Amygdala (tissue), 56 donors: ENCODE measurements at places on chromosomes 12 and 14.

- no peak for DNase-seq
These were observed 411.1 kb downstream of the SYT1 start for GRCh38 chr12:79275631-79276030.

DNA sequence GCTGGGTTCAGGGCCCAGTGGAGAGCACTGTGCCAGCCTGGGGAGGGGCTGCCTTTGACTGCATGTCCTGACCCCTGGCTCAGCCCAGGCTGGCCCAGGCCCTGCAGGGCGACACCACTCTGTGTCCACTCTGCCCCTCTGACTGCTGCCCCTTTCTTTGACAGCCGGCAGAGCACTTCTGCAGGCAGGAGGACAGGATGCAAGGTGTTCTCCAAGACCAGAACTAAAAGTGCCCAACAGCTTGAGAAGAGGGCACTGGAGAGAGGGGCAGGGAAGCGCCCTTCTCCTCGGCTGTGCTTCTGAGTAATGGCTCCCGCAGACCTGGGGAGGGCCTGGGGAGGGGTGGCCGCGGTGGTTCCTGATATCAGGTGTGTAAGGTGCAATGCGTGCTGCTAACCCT is 72.7 kb downstream of the WDR20 start:
- no peak for DNase-seq

- no peak for DNase-seq
These were observed 9.2 kb upstream of the GOLGA3 start for GRCh38 chr12:132837693-132838409.

DNA sequence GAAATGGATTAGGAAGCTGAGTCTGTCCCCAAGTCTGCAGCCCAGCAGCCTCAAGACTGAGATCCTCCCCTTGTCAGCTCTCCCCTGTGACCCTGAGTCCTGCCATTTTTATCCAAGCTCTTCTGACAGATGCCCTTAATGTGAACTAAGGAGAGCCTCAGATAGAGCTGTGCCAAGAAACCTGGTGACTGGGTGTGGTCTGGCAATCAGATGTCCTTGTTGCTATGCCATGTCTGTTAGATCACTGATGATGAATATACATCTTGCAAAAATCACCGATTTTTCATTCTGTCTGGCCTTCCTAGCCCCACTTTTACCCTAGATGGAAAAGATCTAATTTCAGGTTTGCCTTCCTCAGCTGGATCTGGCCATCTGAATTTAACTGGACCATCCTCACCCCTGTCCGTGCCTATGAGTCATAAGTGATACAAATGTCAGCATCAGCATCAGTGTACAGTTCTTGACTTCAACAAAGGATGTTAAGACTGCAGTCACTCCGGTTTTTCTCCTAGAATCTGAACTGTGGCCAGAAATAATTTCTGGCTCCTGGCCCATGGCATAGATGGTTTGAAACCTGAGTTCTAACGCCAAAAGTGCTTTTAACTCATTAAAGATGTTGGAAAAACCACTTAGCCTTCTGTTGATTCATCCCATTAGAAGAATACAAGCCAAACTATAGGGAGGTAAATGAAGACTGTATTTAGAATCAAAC is 61.2 kb upstream of the GRIP1 start:
- no peak for DNase-seq

DNA sequence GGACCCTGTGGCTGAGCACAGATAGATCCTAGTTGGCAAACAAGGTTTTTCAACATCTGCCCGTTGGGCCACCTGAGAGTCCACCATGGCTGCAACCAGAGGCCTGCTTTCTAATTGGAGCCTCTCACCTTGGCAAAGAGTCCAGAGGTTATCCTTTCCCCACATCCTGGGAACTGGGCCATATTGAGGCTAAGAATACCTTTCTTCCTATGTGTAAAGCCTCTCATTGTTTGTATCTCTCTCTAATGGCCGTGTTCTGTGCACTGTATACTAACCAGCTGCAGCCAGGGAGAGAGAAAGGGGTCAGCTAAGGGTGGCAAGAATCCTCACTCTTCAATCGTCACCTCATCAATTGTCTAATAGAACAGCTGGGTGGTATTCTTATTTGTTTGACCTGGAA is 79.1 kb upstream of the ST8SIA1 start:
- no peak for DNase-seq

DNA sequence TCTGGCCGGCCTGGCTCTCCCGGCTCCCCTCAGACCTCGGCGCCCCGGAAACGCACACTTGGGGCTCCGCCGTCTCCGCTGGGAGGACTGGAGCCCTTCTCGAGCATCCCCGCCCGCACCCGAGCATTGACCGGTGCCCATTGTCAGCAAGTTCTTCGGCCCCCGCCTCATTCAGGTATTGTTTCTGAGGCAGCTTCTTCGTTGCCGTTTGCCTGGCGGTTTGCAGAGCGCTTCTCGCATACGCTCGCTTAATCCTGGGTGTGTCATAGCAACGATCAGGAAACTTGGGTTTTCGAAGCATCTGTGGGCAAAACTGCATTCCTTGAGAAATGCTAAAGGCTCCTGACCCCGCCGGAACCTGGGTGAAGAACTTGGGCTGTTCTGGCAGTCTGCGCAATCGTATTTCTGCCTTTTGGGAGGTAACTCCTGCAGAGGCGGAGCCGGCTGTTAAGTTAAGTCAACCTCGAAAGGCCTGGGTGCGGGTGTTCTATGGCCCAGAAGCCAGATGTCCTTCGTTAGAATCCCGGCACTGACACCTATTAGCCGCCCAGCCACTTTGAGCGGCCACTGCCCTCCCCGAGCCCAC is 518 bp downstream of the GSKIP start:
- DNase-seq, result no peak

- DNase-seq, result no peak
These were observed 82.8 kb downstream of the PLEKHG7 start for GRCh38 chr12:92785563-92785950.

- no peak for DNase-seq
These were observed 76.8 kb downstream of the TSPAN9 start for GRCh38 chr12:3154006-3154405.

DNA sequence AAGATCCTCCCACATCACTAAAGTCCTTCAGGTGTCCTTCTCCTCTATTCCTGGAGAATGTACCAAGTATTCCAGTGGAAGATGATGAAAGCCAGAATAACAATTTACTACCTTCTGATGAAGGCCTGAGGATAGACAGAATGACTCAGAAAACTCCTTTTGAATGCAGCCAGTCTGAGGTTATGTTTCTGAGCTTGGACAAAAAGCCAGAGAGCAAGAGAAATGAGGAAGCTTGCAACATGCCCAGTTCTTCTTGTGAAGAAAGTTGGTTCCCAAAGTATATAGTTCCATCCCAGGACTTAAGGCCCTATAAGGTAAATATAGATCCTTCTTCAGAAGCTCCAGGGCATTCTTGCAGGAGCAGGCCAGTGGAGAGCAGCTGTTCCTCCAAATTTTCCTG is 54.6 kb upstream of the HELB start:
- DNase-seq, result no peak

GRCh38 chr14:97916100-97916499 is 1118.9 kb downstream of the VRK1 start:
- DNase-seq, result no peak

DNA sequence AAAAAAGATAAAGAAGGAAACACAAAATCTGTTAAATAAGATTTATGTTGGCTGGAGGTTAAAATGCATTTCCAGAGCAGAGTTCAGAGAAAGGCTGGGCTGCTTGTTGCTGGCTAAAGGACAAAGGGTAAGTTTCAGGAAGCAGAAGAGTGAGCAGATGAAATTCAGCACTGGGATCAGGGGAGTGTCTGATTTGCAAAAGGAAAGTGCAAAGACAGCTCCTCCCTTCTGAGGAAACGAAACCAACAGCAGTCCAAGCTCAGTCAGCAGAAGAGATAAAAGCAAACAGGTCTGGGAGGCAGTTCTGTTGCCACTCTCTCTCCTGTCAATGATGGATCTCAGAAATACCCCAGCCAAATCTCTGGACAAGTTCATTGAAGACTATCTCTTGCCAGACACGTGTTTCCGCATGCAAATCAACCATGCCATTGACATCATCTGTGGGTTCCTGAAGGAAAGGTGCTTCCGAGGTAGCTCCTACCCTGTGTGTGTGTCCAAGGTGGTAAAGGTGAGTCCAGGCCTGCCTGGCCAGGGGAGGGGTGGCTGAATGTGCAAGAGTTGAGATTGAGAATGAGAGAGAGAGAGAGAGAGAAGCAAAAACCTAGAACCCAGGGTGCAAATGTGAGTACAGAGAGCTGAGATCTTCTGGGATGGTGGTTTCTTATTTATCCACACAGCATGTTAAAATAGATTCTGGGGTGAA is at the start of gene OAS1:
Gene OAS1 (plus strand): TSS at position 251 of the 703 bp plus-strand sequence. CDS start 78 bp downstream, at position 329.
- DNase-seq, result no peak

DNA sequence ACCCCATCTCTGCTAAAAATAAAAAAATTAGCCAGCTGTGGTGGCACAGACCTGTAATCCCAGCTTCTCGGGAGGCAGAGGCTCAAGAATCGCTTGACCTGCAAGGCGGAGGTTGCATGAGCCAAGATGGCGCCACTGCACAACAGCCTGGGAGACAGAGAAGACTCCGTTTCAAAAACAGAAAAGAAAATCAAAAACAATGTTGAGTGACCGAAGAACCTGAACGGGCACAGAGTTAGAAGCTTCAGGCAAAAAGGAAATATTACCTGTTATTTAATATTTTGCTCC is 3.5 kb downstream of the GLT1D1 start:
- no peak for DNase-seq

DNA sequence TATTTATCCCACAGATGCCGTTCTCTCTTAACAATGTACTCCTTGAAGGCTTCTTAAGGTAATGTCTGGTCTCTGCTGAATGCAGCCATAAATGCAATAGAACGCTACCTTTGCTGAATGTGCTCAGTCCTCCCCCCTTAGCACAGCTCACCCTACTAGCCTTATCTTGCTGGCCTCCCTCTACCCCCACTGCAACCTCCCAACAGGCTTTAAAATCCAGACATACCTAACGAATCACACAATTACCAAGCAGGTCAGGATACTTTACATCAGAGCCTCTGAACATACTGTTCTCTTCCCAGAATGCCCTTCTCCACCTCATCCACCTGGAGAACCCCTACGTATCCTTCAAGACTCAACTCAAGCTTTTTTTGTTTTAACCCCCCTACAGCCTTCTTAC is 51.0 kb upstream of the CRADD start:
- no peak for DNase-seq

GRCh38 chr14:26966908-26967307 is 369.1 kb upstream of the NOVA1 start:
- no peak for DNase-seq

DNA sequence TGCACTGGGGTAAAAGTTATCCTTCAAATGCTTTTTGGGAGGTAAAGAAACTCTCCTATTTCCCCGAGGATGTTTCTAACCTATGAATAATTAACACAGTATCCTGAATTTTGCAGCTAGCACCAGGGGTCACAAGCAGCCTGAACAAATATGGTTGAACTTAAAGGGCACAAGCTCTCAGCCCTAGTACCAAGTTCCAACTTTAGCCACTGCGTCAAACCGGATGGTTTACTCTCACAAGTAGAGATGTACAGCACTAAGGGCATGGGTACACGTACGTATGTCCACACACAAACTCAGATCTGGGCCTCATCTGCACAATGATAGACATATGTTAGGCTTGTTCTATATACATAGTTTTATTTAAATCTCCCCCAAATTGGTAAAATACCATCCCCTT is 4.7 kb downstream of the CCDC88C start:
- DNase-seq, result no peak

DNA sequence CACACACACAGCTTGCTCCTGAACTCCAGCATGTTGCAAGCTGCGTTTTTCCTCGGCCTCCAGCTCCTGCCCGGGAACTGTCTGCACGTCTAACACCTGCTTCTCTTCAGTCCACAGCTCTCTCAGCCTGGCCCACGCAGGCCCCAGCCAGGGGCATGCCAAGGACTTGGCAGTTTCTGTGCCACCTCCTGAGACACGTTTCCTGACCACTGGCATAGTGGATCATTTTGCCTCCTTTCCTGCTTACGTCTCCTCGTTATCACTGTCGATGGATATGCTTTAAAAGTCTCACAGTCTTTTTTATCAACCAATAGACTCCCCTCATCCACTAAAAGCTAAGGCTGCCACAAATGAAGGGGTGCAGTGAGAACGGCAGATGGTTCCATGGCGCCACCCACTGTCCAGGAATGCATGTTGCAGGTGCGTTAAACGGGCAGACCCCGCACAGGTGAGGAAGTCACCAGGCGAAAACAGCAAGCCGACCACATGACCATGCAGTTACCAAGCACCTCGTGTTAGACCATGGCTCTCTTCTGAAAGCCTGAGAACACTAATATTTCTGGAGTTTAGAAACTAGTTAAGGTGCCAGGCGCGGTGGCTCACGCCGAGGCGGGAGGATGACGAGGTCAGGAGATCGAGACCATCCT is 14.7 kb upstream of the TEAD4 start:
- DNase-seq, result no peak

DNA sequence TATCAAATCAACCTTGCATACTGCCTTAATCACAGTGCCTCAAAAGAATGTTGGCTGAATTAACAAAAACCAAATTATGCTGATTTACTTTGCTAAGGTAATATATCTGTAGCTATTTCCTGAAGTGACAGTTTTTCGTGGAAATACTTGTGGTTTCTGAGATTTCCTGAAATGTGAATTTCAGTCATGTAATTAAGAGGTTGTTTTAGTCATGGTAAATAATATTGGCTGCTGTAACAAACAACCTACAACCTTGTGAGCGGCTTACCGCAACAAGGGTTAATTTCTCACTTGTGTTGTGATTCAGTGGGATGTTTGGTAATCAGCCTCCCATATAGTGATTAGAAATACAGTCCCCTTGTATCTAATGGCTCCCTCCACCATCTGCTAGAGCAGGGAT is 387.9 kb downstream of the NELL2 start:
- no peak for DNase-seq

DNA sequence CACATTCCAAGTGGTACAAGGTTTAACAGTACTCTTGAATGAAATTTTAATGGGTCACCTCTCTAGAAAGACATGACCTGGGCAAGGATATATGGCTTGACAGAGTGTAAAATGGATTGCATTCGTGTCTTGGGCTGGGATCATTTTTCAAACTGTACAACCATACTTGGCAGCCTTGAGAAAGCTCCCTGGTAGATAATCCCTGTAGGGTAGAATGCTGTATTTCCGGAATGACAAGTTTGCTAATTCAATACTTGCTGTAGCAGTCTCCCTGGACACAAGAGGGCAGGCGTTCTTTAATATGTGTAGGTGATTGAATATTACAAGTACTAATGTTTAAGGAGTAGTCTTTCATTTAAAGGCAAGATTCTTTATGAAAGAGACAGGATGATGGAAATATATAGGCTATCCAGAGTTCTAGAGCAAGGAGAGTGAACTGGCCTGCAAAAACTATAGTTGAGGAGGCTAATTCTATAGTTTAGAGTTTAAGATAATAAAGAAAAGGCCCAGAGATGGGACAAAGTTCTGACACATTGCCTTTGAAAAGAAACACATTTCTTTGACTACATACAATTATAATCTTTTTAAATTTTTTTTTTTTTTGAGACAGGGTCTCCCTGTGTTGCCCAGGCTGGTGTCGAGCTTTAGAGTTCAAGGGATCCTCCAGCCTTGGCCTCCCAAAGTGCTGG is 53.4 kb downstream of the PLBD1 start:
- DNase-seq, result no peak

DNA sequence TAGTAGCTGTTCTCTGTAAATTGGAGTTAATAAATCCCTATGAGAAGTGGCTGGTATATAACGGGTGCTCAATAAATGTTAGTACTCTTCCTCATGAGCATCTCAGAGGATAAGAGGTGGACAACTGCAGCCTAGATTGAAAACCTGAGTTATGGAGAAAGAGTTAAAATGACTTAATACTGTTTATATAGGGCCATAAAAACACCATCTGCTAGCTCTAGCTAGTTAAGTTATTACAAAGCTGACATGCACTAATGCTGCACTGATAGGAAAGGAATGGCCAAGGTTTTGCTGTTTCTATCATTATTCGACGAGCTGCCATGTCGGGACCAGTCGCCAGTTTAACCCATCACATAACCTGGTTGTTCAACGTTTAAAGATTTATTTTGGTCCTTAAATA is 72.0 kb upstream of the SEL1L start:
- no peak for DNase-seq
